Naive thymus-derived CD8-positive, alpha-beta T cell (primary cell): ENCODE measurements at places on chromosomes 12 and 14.

DNA sequence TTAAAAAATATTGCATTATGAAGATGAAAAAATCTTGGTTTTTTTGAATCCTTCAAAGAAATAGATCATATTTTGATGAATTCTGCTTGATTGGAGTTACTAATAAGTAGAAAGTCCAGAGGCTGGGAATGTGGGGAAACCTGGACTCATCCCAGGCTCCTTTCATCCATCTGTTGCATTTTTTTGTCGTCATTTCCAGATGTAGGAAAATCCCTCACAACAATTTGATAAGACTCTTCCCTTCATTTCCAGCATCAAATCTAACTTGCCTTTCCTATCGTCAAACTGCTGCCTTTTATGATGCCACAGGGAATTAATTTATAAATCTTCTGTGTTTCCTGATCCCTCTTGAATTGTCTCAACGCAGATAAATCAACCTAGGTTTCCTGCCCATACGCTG, 211.6 kb downstream of the FBXL14 start:
- H3K27me3 ChIP-seq: no peaks in the 10 kb centered on the region
- H3K36me3 ChIP-seq: peaks cover 10% of the 10 kb centered on the region
- H3K27ac ChIP-seq: no peak overlapping the region
- no peak overlapping the region for H3K4me3 ChIP-seq
- no peaks in the 10 kb centered on the region for H3K4me1 ChIP-seq

GRCh38 chr14:99621948-99622347, 17.9 kb upstream of the CCDC85C start:
- no peaks in the 10 kb centered on the region for H3K36me3 ChIP-seq
- no peak overlapping the region for H3K4me3 ChIP-seq
- peaks cover 28% of the 10 kb centered on the region for H3K27me3 ChIP-seq
- no peak for DNase-seq

DNA sequence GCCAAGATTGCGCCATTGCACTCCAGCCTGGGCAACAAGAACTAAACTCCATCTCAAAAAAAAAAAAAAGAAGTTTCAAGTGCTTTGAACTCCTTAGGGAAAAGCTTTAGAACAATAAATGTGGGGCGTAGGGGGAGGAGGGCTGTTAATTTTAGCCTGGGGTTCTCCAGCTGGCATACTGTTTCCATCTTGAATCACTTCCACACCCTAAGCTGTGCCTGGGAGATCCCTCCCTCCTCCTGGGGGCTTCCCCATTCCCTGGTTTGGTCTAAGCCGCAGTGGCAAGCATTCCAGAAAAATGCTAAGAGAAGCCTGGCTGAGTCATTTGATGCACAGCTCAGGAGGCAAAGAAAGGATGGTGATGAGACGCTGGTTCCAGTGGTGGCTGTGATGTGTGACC, 2.3 kb upstream of the ZNF384 start:
- no peaks in the 10 kb centered on the region for H3K27me3 ChIP-seq
- no peak overlapping the region for H3K27ac ChIP-seq
- no peak overlapping the region for H3K4me3 ChIP-seq
- no peak for DNase-seq
- peaks cover 46% of the 10 kb centered on the region for H3K4me1 ChIP-seq

DNA sequence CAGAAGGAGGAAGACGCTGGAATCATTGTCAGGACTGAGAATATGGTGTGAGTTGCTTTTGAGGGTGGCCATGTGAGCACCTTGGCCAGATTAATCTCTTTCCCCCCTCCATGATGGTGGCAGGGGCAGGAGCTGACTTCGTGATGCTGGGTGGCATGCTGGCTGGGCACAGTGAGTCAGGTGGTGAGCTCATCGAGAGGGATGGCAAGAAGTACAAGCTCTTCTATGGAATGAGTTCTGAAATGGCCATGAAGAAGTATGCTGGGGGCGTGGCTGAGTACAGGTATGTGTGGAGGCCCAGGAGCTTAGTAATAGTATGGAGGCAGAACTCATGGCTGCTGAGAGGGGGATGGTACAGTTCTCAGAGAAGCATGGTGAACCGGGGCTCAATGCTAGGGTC, 4.3 kb downstream of the TINF2 start:
- no peaks in the 10 kb centered on the region for H3K27me3 ChIP-seq
- no peak for DNase-seq
- peak overlapping the region; percentile 89 for H3K27ac ChIP-seq

GRCh38 chr14:68082698-68083291, 263.2 kb downstream of the RAD51B start:
- H3K27me3 ChIP-seq: no peaks in the 10 kb centered on the region
- H3K4me1 ChIP-seq: peaks cover 2% of the 10 kb centered on the region
- H3K27ac ChIP-seq: no peak overlapping the region
- DNase-seq: no peak

DNA sequence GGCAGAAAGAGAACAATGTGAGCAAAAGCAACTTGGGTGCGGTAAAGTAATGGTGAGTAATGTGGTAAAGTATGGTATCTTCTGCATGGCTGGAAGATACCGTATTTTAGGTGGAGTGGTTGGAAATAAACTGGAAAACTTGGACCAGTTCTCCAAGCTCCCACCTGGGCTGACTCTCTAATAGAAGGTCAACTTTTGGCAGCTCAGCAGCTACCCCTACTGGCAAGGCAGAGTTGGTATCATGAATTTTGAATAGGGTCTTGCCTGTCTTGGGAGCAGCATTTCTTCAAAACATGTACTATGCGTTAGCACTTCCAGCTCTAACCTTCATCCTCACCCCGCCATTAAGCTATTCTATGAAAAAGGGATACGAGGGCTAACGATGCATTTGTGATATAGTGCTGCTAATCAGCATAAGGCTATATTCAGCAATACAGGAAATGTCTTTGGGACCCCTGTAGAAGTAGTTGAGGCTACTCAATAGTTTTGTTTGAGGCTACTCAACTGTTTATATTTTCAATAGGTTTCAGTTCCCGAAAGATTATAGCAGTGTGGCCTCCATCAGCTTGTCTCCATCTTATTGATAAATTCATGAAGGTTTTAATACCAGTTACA, 276.3 kb upstream of the FAR2 start:
- H3K27me3 ChIP-seq: no peaks in the 10 kb centered on the region
- H3K4me3 ChIP-seq: no peak overlapping the region
- DNase-seq: no peak
- no peak overlapping the region for H3K27ac ChIP-seq
- H3K36me3 ChIP-seq: no peaks in the 10 kb centered on the region

- no peak overlapping the region for H3K4me3 ChIP-seq
- H3K27me3 ChIP-seq: peaks cover 4% of the 10 kb centered on the region
- DNase-seq: no peak
- H3K36me3 ChIP-seq: no peaks in the 10 kb centered on the region
- peaks cover 27% of the 10 kb centered on the region for H3K4me1 ChIP-seq
Observed at GRCh38 chr12:111773801-111774551, 7.2 kb downstream of the ALDH2 start.
